ENCODE measurements at places on chromosomes 1 and 21.

DNA sequence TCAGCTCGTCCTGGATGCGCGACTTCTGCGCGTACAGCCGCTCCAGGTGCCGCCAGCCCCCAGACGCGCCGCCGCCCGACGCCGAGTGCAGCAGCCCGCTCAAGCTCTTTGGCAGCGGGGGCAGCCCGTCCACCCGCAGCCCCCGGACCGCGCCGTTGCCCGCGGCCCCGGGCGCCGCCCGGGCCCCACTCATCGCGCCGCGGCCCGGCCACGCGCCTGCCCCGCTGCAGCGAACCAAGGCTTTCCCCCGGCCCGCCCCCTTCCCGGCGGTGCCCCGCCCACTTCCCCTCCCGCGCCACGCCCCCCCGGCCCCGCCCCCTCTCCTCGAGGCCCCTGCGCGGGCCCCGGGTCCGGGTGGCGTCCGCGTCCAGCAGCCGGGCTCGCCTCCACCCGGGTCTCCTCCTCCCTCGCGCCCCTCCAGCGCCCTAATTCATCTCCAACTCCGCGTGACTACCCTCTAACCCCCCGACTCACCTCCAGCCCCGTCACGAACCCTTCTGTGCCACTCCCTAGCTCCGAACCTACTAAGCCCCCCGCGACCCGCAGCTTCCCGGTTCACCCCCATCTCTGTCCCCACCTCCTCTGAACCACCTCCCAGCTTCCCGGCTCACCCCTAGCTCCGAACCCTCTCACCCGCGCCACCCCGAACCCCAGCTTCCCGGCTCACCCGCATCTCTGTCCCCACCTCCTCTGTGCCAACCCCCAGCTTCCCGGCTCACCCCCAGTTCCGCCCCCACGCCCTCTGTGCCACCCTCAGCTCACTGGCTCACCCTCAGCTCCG is at the start of gene FAM89A:
FAM89A (minus strand) TSS at position 236 of the 781 bp plus-strand sequence; CDS start at position 193, 43 bp downstream.
- DNase-seq: peak; percentile 36

GRCh38 chr1:63124666-63125191 is 197.6 kb upstream of the FOXD3 start:
- peak; percentile 86 for DNase-seq

DNA sequence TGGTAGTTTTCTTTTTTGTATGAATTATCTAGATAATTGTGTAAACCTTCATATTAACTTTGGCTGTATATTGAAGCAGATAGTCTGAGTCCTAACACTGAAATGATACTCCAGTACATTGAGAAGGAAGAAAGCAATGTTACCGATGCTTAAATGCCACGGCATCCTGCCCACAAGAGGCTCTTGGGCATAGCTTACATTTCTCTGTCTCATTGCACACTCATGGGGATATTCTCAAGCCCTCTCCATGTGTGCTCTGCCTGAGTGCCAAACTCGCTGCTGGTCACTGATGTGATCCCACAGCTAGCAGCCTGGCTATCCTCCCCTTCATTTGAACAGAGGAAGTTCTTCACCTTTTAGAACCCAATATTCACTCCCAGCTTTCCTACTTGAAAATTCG is 179.4 kb downstream of the TGFB2 start:
- DNase-seq: no peak

GRCh38 chr1:125065821-125066180 is 3881.0 kb downstream of the SRGAP2C start:
- DNase-seq: no peak

DNA sequence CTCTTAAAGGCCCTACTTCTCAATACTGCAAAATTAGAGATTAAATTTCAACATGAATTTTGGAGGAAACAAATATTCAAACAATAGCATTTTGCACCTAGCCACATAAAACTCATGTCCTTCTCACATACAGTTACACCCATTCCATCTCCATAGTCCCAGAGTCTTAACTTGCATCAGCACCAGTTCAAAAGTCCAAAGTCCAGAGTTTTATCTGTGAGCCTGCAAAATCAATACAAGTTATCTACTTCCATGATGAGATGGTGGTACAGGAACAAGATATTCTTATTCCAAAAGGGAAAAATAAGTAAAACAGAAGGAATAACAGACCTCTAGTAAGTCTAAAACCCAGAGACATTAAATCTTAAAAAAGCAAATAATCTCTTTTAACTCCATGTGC is 686.0 kb upstream of the ADGRL4 start:
- DNase-seq: no peak

DNA sequence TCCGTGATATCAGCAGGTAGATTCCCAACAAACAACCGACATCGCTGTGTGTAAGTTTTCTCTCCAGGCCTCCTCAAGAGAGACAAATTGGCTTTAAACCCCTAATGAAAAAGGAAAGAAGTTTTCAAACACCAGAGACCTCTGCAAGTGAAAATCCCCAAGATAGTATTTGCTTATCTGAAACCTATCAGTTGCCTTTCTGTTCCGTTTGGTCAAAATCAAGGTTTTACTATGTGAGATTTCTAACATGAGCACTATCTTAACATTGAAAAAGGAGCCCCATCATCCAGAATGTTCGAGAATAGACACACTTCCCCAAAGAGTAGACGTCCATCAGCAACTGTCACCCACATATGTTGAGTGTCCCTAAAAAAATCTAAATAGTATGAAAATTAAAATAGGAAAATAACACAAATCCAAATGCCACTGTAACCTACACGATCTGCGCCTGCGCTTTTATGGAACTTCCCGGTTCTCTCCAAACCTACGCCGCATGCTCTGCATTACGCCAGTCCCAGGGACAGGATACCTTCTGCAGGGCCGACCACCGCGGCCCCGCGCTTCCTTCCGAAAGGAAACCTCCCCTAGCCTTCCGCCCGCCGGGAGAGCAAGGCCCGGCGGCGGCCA is 1.4 kb downstream of the SFPQ start:
- DNase-seq: no peak

DNA sequence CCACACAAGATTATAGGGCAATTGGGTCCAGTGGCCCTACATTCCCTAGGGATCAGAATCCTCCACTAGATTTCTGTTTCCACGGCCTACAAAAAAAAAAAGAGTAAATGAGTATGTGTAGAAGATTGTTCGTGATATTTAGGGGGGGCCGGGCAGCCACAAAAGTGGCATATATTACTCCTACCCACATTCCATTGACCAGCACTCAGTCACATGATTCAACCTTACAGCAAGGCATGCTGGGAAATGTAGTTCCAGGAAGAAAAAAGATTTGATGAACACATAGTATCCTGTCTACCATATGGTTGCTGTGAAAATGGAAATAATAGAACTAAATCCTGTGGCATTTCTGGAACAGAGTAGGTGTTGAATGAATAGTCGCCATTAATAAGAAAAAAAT is 43.4 kb upstream of the GJB5 start:
- DNase-seq: no peak

GRCh38 chr1:89261926-89262515 is 10.6 kb downstream of the GBP5 start:
- DNase-seq: peak; percentile 26

DNA sequence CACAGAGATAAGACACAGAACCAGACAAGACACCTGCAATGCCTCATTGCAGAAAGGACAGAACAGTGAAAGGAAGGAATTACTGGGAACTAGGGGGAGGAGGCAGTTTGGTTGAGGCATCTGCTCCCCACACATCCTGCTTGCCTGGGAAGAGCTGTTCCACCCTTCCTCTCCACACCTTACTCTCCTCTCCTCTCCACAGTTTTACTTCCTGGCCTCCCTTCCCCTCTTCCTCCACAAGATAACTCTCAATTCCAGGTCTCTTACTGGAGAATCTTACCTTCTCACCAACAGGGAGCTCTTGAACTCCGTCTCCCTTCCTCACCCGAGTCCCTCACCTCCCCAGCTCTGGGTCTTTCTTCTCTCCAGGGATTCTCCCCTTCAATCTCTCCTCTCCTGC is 2.1 kb downstream of the ELOVL1 start:
- no peak for DNase-seq

GRCh38 chr1:230270559-230271281 is 155.4 kb downstream of the PGBD5 start:
- peak; percentile 80 for DNase-seq

DNA sequence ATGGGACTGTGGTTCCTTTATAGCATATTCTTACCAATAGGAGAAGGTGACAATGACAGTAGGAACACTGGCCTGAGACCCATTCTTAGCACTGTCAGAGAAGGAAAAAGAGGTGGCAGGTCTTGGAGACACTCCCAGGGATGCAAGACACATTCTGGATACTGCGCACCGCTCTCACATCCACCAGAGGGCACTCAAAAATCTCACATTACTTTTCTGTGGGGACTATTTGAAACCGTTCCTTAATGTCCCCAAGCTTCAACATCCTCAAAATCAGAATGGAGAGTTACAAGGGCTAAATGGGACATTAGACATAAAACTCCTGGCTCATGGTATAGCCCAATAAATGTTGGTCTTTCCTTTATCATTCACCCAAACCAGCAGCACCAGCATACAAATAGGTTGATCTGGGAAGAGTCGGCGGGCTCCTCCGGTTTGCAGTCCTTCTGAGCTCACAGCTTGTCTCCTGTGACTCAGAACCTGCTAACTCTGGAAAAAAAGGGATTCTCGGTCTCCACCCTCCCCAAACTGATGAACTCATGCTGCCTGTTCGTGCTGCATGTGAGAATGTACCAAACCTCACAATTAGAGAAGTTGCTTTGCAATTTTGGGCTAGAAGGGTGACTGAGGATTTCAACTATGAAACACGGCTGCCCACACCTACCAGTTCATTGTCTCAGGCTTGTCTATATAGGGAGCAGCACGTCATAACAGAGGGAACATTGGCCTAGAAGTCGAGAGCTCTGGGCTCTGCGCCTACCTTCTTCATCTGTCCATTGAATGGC is 40.2 kb downstream of the IL12RB2 start:
- DNase-seq: peak; percentile 67

DNA sequence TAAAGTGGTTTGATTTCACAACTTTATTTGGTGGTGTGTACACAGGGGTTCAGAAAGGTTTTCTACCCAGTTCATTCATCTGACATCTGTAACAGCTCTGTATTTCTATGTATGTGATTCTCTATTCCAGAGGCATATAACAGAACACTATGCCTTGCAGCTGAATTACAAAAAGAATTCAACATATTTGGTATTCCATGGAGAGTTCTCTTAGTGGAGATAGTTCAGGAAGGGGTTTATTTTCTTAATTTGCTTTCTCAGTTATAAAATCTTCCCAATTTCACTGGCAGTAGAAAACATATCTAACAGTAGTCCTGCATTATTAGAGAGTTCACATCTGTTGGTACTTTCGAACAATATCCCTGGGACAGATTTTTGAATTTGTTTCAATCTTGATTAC is 207.9 kb upstream of the LYPLAL1 start:
- DNase-seq: peak; percentile 42

- no peak for DNase-seq
These were observed 237.6 kb upstream of the DUSP10 start for GRCh38 chr1:221979444-221980032.

GRCh38 chr1:215523128-215523861 is 43.8 kb upstream of the KCTD3 start:
- peak; percentile 41 for DNase-seq

DNA sequence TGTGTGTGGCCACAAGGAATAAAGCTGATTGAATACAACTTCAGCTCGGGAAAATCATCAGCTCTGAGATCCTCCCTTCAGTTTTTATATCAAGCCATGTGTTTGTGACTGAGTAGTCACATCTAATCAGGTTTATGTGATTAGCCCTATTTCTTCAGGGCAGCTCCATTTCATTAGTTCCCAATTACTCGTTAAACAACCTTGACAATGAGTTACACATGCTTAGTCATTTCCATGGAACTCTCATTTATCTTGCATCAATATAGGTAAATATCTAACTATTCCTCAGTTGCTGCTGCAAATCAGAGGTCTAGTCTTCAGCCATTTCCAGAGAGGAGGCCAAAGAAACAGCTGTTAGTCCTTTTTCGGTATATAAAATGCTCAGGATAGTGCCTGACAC is 16.3 kb downstream of the CRB1 start:
- no peak for DNase-seq

DNA sequence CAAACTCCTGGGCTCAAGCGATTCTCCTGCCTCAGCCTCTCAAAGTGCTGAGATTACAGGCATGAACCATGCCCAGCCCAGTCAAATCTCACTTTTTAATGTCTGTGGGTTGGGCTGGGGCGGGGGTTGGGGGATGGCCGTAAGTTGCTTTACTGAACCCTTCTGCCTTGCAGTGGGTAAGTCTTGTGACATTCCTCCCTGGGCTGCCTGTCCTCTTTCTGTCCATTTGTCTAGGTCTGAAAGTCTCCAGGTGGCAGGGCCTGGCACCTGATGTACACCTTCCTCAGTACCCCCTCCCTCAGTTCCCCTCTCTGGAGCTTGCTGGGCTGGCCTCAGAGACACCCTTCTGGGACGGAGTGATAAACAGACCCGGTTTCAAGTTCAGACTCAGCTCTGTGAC is 13.3 kb downstream of the ZNF362 start:
- DNase-seq: no peak

GRCh38 chr1:16386454-16387113 is 19.5 kb downstream of the SZRD1 start:
- DNase-seq: peak; percentile 81

DNA sequence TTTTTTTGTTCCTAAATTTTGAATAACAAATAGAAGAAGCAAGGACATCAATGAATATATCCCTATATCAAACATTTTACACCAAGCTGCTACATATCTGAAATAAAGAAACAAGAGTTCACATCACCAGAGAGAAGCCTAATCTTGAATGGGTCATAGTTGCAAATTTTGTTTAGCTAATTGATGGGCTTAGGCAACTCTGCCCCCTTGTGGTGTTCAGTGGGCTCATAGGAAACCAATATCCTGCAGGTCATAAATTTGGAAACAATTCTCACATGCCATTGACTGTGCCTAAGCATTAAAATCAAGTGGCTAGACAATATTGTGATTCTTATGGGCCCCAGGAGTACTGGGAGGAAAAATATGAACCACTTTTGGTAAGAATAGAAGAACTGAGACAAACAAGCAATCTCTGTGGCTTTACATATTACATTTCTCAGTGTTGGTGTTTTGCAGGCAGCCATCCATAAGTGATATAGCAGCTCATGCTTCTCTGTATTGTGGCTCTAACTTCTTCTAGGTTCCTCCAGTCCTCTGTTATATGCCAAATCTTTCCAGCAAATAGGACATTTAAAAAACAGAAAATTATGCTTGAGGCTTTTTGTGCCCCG is 1262.8 kb upstream of the PRMT6 start:
- DNase-seq: peak; percentile 43

DNA sequence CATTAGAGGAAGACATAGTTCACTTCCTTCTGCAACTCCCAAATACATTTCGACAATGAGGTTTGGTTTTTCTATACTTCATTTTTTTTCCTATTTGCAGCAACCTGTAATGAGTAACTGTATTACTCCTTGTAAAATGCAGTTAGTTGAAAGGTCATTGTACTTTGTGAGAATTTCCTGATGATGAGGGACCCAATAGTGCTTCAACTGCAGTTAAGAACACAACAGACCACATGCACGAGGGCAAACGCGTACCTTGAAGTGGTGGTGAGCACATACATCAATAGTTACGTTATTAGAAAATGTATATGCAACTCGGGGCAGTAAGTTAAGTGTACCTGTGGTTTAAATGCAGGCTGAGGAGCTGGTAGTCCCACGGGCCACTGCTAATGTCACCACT is 171.8 kb downstream of the GABPA start:
- no peak for DNase-seq

DNA sequence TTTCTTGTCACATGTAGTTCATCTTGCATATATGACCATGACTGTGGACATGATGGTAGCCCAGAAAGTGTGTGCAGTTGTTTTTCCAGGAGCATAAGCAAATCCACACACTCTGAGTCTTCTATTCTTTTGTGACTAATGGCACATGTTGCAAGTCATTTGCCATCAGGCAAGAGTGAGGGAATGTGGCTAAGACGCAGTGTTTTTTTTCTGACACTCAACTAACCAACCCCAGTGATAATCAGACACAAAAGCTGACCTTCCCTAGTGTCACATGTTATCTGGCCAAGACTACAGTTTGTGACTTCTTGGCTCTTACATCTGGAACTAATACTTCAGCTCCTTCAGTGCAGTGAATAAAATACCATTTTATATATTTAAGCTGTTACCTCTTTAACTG is 108.8 kb downstream of the ITSN1 start:
- DNase-seq: no peak

Data from fibroblast of pulmonary artery (primary cell).